Posterior vena cava (tissue), 2 donors: ENCODE measurements at places on chromosomes 16 and 17.

- DNase-seq: peak; percentile 83
Observed at GRCh38 chr17:72725433-72726068, 366.9 kb downstream of the SLC39A11 start.

DNA sequence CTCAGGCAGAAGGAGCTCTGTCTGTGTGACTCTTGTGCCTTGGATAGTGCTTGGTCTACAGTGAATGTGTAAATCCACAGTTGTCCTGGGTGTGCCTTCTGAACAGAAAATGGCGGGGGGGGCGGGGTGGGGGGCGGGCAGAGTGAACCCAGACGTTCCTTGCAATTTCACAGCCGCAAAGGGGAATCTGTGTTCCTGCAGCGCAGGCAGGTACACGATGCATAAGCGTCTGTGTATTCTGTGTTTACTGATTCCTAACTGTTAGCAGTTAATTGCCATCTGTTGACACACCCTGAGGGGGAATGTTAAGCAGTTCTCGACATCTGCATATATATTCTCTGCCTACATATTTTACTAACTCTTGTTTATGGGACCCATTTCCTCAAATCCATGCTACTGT lies 123.5 kb upstream of the ZFHX3 start:
- no peak for DNase-seq

GRCh38 chr17:30421592-30421991 lies 42.9 kb downstream of the CPD start:
- DNase-seq: no peak

GRCh38 chr17:65865715-65866425 lies 304.4 kb upstream of the AXIN2 start:
- no peak for DNase-seq

DNA sequence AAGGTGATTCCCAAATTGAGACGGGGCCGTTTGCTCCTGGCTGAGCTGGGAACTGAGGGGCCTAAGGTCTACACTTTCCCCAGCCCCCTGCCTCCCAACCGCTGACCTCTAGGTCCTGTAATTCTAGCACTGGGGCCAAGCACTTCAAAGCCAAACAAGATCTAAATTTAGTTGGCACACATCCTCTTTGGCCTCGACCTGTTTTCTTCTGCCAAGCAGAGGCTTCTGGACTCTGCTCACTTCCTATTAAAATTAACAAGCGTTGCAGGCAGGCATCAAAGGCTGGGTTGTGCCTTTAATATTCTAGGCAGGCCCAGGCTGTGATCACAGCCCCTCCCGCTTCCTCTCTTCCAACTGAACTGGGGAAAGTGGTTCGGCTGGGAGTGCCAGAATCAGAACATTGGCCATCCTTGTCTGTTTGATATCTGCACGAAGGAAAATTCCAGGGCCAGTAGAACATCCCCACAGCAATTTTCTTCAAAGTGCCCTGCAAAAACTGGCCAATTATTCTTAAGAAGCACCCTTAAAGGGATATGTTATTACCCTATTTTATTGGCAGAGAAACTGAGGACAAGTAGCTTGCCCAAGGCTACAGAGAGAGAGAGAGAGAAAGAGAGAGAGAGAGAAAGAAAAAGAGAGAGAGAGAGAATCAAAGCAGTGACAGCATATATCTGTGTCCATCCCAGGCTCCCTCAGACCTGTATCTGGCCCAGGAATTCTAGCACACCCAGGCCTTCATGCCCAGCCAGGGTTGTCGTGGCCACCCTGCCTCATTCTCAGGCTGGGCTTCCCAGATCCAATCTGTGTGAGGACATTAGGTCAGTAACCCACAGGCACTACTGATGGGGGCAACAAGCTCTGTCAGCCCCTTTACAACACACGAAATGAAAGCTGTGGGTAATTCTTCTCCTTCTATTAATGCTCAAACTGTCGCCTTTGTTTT lies 12.8 kb upstream of the MT4 start:
- DNase-seq: no peak

DNA sequence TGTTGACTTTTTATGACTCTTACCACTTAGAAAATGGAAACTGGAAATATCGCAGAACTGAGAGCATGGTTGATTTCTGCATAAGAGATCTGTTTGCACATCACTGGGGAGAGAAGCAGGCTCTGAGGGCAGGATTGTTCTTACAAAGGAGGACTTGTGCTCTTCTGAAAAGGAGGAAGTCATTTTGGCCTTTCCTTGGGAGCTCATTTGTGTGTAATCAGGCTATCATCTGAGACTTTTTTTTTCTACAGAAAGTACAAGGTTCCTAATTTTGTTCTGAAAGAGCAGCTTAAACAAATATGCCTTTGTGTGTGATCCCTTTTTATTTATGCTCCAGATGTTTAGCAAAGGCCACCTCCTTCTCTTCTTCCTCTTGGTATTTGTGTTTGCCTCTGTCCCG lies 145.7 kb upstream of the CACNG5 start:
- DNase-seq: no peak

- no peak for DNase-seq
Observed at GRCh38 chr17:64103391-64104364, 26.3 kb downstream of the ERN1 start.

DNA sequence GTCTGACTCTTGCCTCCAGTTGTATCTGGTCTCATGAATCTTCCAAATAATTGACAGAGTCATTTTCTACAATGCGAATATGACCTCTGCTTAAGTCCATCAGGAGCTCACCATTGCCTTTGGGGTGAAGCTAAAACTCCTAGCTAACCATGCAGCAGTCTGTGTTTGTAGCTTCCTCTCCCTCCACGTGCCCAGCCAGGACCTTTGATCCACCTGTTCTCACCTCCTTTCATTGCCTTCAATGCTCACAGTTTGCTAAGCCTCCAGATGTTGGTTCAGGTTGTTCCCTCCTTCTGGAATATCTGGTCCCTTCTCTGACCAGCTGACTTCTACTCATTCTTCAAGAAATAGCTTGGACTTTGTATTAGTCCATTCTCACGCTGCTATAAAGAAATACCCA lies 23.0 kb downstream of the BMERB1 start:
- no peak for DNase-seq

DNA sequence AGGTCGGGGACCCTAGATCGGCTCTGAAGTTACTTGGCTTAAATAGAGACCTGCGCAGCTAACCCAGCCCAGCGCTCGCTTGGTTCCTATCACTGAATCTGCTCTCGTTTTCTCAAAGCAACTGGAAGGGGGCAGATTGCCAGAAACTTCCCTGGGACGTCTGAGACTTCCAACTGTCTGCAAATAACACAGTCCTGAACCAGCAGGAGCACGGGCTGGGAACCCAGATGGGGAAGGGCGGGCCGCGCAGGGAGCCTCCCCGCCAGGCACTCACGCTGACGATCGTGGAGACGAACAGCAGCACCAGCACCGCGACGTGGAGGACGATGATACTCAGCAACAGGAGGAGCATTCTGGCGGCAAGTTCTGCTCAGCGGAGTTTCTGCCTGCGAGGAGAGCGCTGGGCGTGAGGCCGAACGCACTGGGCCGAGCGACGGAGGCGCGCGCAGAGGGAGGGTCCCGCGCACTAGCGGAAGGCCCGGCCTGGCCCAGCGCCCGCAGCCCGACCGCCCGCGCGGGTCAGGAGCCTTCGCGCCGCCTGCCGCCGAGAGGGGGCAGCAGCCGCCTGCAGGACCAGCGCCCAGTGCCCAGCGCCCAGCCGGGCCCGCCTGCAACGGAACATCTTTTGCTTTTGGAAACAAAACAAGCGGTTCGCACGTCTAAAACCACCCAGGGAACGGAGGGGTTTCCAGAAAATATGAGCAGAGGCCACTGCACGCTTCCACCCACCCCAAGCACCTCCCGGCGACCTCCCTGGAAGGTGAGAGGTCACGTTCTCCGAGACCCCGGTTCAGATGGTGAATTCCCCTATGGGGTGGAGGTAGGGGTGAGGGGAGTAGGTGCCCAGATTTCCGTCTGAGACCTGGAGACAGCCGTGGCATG lies 4.5 kb downstream of the PMP22 start:
- DNase-seq: peak; percentile 97

- no peak for DNase-seq
Observed at GRCh38 chr16:71899171-71899570, 3.8 kb downstream of the IST1 start.

GRCh38 chr17:60645918-60646523 lies 31.6 kb upstream of the BCAS3 start:
- no peak for DNase-seq

GRCh38 chr17:8941520-8941919 lies 24.0 kb downstream of the PIK3R5 start:
- DNase-seq: no peak

DNA sequence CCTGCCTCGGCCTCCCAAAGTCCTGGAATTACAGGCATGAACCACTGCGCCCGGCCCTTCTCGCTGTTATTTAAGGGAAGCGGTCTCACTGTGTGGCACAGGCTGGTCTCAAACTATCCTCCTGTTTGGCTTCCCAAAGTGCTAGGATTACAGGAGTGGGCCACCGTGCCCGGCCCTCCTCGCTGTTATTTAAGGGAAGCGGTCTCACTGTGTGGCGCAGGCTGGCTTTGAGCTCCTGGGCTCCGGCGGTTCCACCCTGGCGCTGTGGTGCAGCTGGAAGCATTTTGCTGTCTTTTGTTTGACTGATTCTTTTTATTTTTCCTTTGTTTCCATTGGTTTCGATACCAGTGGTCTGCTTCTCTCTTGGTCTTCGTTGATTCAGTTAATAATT lies 40.7 kb downstream of the FOXK2 start:
- DNase-seq: no peak

DNA sequence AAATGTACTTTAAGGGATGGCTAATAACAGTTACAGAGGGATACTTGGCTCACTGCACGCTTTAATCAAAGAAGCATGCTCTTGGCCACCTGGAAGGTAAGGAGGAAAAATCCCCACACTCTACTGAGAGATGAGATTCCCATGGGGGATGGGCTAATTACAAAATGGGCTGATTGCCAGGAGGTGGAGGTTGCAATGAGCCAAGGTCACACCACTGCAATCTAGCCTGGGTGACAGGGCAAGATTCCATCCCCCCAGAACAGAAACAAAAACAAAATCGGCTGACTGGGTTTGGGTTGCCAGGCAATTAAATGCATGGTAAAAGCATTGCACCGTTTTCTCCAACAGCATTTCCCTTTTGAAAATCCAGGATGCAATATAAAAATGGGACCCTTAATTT lies 18.0 kb downstream of the N4BP1 start:
- no peak for DNase-seq

GRCh38 chr17:41959336-41960095 lies 7.1 kb upstream of the CNP start:
- no peak for DNase-seq

GRCh38 chr16:29784901-29785500 lies 5.5 kb upstream of the KIF22 start:
- DNase-seq: peak; percentile 94

GRCh38 chr17:75490173-75490743 lies 25.1 kb downstream of the CASKIN2 start:
- DNase-seq: no peak

DNA sequence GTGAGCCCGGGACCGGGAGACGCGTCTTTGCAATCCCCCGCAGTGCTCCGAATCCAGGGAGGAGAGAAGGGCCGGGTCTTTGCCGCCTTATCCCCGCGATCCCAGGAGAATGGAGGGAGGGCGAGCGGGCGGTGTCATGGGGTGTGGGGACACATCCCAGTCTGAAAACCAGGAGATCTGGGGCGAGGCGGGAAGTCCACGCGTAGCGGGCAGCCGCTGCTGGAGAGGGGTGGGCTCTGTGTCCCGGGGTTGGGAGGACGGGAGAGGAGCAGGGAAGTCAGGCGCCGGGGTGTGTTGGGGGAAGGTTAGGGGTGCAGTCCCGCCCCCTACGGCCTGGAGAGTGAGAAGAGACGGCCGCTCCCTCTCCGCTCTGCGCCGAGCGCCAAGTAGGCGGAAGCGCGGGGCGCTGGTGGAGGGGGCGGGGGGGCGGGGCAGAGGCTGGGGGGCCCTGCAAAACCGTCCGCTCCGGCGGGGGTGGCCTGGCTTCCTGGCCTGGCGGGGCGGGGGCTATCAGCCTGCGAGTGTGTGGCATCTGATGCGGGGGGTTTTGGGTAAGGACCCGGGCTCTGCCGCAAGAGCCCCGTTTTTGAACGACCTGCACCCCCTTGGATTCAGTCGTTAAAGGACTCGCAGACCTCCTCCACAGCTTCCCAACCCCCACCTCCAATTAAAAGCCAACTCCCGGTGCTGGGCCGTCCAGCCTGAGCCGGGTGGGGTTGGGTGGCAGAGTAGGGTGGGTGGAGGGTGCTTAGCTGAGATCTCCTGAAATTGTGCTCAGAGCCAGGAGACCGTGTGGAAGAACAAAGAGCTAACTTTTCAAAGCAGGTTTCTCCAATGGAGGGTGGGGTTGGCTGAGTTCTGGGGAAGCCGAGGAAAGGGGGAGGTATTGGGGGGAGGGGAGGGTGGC lies 654 bp downstream of the LASP1 start:
- peak; percentile 92 for DNase-seq

- peak; percentile 38 for DNase-seq
Observed at GRCh38 chr17:62705156-62705777, 77.8 kb downstream of the MRC2 start.

DNA sequence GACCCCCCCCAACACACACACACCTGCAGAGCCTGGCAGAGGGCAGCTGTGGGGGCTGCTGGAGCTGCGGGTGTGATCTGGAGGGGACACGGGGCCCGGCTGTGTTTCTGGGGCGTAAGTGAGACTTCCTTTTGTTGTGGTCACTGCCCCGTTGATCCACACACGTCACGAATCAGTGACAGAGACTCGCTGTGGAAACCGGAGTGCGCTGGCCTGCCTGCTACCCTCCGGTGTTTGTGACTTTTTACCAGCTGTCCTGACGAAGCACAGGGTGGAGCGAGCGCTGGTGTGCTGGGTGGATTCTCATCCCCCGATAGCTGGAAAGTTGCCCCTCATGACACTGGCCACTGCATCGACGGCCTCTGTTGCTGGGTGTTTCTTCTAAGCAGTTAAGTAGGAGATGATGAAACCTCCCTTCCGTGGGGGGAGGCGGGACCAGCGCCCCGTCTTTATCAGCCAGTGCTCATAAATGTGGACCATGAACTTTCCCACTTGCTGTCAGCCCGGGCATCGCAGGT lies 2.3 kb downstream of the METRNL start:
- peak; percentile 92 for DNase-seq

DNA sequence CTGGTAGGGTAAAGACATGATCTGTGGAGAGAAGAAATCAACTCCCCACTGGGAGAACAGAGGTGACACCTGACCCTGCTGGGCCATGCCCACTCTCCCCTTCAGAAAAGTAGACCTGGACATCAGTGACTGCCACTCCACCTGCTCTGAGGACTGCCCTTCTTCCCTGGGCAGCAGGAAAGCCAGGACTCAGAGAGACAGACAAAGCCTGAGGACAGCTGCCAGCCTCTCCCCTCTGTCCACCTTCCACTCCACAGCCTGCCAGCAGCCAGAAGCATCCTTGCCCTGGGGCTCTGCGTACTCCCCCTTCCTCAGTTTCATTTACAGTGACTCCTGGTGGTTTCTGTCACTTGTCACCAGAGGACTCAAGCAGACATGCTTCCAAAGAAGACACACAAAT lies 24.5 kb downstream of the ZDHHC7 start:
- no peak for DNase-seq

- DNase-seq: no peak
Observed at GRCh38 chr16:70476272-70477020, 22.1 kb downstream of the FCSK start.

GRCh38 chr17:46732160-46732559 lies 86.3 kb downstream of the WNT3 start:
- no peak for DNase-seq
